ENCODE measurements at places on chromosomes 13 and 19.

DNA sequence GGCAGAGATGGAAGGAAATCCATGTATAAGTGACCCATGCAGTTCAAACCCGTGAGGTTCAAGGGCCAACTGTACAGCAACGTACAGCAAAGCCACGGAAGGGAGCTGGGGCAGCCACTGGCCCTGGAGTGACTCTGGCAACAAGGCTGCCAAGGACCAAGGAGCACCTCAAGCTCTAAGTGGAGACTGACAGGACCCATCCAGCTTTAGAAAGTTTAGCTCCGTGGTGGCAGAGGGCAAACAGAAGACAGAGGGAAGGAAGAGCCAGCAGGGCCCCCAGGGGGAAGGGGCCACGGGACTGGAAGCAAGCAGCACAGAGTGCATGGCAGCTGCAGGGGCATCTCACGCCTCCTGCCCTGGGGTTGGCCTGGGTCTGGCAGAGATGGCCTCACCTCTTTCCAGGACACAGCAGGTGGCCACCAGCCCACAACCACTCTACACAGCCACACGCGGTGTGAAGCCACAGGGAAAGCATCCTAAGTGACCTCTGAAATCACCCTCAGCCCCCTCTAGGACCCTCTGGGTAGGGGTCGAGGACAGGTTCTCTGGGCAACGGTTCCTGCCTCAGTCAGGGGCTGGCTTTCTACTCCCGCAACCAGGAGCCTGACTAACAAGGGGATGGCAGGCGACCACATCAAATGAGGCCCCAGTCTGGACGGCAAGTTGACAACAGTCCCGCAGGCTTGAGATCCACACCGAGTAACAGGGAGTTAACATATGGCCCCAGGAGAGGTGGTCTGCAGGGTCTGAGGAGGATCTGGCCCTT lies 3.8 kb downstream of the MIER2 start:
- DNase-seq, result no peak

DNA sequence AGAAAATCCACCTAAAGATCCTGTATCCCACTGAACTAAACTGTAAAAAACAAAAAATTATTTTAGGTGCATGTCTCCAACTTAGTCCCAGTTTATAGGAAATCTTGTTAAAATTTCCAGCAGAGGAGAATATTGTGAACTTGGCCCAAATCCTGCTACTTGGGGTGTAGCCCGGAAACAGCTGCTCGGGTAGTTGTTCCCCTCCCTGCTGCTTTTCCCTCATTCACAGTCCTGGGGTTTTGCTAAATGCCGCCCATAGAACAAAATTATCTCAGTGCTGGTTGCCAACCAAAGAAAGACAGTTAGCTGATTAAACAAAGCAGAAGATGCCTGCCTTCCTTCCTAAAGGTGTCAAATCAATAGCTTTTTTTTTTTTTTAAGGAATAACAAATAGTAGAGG lies 330.5 kb upstream of the KLF12 start:
- no peak for DNase-seq

- DNase-seq, result no peak
Observed at GRCh38 chr13:39455521-39456175, 147.3 kb downstream of the LHFPL6 start.

GRCh38 chr13:49310251-49310650 lies 62.5 kb downstream of the CDADC1 start:
- no peak for DNase-seq

DNA sequence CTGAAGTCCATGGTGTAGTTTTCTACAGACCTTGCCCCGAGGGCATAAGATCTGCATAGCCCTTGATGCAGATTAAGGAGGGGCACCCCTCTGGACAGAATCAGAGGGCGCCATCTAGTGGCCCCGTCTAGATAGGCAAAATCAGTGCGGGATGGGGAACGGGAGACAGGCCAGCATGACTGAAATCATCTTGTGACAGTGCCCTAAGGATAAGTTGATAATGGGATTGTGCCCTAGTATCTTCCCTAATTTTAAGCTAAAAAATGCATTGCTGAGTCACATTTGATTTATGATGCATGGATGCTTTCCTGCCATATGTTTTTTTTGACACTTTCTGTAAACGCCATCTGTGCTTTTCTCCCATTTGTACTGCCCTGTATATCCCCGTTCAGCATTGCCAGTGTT lies 19.0 kb upstream of the GPI start:
- peak; percentile 57 for DNase-seq

DNA sequence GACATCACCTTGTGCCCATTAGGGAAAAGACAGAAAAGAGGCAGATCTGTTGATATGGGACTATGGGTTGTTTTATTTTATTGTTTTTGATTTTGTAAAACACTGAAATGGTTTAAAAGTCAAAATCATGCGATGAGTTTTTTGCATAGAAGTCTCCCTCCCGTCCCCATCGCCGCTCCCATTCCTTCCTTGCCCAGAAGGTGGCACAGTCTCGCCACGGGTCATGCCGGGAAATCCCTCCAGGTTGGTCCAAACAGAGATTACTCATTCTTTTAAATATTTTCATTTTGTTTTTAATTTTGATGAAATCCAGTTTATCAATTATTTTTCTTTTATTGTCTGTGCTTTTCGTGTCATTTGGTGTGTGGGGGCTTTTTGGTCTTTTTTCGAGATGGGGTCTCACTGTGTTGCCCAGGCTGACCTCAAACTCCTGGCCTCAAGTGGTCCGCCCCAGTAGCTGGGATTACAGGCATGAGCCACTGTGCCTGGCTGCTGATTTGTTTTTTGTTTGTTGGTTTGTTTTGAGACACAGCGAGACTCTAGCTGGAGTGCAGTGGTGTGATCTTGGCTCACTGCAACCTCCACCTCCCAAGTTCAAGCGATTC lies 9.2 kb downstream of the PGPEP1 start:
- DNase-seq, result peak; percentile 51

- DNase-seq, result no peak
Observed at GRCh38 chr13:97280478-97280877, 58.3 kb downstream of the MBNL2 start.

GRCh38 chr19:6667114-6667627 lies 2.8 kb downstream of the TNFSF14 start:
- DNase-seq, result no peak

- no peak for DNase-seq
Observed at GRCh38 chr13:20394506-20394905, 131.2 kb downstream of the CRYL1 start.

- peak; percentile 6 for DNase-seq
Observed at GRCh38 chr19:29845574-29846176, 33.9 kb downstream of the CCNE1 start.

DNA sequence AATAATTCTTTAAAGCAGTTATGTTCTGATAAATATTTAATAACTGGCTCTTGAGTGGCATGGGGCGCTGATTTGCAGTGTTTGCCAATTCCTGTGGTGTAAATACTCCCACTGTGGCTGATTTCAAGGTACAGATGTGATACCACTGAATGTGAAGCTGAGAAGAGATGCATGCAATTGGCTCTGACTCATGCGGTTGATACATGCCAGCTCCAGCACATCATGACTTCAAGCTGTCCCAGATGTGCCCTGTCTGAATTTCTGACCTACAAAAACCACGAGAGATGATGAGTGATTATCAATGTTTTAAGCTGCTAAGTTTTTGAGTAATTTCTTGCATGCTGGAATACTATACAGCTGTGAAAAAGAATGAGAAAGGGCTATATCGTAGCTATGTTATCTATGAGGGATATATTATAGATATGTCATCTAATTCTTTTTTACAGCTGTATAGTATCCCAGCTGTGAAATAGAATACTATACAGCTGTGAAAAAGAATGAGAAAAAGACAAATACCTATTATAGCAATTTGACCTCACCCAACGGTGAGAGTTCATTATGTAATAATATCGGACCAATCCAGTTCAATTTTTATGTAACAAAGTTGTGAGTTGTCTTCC lies 7.6 kb upstream of the ACSBG2 start:
- no peak for DNase-seq

DNA sequence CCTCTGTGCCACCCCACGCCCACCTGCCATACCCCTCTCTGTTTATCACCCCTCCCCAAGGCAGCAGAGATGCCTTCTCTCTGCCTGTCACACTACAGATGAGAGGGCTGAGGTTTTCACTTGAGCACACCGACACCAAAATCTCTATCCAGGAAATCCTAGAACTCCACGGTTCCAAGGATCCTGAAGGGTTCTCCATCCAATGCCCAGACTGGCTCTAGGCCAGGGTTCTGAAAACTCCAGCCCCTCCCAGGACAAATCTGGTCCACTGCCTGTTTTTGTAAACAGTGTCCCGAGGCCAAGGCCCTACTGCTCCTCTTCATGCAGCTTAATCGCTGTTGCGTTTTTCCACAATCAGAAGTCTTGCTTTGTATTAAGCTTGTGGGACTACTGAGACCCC lies 20.1 kb downstream of the TLE2 start:
- no peak for DNase-seq

GRCh38 chr13:101916775-101917474 lies 464.4 kb downstream of the ITGBL1 start:
- no peak for DNase-seq
